ENCODE measurements at places on chromosomes 5 and 9.
A peak's percentile ranks its signal among the peaks of the same experiment; 100 is the strongest.

DNA sequence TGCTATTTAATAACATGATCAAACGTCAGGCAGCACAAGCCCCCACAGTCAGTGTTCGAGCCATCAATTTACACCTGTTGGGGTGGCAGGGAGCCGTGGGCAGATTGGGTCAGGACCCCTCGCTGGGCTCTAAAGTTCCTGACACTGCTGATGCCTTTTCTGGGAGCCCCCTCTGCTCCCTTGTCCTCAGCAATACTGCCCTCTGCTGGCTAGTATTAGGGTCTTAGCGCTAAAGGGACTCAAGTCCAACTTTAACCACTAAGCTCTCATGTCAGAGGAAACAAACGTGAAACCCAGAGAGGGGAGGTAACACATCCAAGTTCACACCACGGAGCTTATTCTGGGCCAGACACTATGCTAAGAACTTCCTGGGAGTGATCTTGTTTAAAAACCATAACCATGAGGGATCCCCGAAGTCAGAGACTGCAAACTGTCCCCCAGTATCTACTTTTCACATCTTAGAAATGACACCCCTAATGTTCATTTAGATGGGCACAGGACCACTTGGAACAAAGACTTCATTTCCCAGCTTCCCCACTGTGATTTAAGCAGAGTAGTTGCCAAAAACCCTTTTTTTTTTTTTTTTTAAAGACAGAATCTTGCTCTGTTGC lies 20.4 kb downstream of the ANKS6 start:
- peak; percentile 68 for DNase-seq

DNA sequence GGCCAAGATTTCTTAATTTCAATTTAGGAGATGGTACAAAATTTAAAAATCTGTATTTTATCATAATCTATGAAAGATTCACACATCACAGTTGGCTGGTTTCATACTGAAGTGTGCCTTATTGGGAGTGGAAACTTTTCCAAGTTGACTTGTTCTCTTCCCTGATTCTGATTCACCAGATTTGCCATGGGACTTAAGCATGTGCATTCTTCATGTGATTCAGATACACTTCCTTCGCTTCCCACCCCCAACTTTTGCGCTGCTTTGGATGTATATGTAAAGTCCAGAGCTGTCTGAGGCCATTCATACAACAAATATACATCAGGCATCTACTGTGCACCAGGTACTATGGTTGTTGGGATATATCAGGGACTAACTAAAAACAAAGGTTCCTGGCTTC lies 34.4 kb downstream of the CPEB4 start:
- DNase-seq: no peak

GRCh38 chr9:88322906-88323566 lies 65.2 kb upstream of the SPIN1 start:
- DNase-seq: peak; percentile 28

DNA sequence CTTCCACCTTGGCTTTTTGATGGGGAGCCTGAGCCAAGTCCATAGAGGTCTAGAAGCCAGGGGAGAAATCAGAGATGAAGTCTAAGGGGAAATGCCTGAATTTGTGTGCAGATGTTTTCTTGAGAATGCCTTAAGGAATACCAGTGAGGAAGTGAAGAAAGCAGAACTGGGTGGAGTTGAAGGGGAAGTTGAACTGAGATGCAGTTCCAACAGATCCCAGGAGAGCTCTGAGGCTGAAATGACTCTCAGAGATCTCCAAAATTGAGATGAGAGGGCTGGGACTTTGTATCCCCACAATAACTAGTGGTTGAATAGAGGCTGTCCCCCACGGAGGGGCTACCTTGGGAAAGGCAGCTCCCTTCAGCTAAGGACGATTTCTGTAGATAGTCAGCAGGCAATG lies 197.1 kb downstream of the ZNF462 start:
- no peak for DNase-seq

GRCh38 chr9:109328978-109329637 lies 8.2 kb upstream of the EPB41L4B start:
- peak; percentile 32 for DNase-seq

GRCh38 chr9:112725961-112726360 lies 8.0 kb upstream of the INIP start:
- no peak for DNase-seq

DNA sequence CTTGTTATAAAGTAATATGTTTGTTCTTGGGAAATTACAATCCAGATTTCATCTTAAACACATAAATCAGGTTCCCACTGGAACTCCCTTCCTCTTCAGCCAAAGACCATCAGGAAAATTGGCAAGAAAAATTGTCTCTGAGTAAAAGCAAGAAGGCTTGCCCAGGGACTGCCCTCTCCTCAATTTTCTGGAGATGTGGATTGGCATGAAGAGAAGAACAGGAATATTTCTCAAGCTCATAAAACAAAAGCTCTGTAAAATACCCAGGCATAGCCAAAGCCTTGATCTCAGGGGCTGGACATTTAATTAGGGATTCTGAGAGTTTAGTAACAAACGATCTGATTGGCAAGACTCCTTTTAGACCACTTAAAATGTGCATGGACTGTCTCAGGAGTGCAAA lies 223.4 kb downstream of the ZNF608 start:
- DNase-seq: no peak

- peak; percentile 93 for DNase-seq
Observed at GRCh38 chr9:116027511-116027910, 126.1 kb upstream of the PAPPA start.

- DNase-seq: peak; percentile 1
Observed at GRCh38 chr5:162209005-162209605, 141.5 kb downstream of the GABRG2 start.

DNA sequence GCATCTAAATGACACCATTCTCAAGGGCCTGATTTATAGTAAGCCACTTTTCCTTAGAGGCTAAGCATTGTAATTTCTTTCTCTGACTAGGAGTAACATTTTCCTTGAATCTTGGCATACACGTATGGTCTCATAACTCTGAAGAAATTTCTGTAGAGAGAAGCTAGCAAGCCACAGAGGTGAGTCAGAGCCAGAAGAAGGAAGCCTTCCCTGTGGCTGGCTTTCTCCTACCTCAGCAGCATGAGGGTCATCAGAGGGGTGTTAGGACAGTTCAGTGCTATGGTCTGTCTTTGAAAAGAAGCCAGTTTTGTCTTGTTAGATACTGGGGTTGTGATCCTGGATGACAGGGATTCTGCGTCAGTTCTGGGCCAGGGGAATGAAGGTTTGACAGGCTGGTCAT lies 3.2 kb downstream of the SNX30 start:
- DNase-seq: peak; percentile 80

- DNase-seq: no peak
Observed at GRCh38 chr5:91130759-91131158, 252.4 kb downstream of the ARRDC3 start.

DNA sequence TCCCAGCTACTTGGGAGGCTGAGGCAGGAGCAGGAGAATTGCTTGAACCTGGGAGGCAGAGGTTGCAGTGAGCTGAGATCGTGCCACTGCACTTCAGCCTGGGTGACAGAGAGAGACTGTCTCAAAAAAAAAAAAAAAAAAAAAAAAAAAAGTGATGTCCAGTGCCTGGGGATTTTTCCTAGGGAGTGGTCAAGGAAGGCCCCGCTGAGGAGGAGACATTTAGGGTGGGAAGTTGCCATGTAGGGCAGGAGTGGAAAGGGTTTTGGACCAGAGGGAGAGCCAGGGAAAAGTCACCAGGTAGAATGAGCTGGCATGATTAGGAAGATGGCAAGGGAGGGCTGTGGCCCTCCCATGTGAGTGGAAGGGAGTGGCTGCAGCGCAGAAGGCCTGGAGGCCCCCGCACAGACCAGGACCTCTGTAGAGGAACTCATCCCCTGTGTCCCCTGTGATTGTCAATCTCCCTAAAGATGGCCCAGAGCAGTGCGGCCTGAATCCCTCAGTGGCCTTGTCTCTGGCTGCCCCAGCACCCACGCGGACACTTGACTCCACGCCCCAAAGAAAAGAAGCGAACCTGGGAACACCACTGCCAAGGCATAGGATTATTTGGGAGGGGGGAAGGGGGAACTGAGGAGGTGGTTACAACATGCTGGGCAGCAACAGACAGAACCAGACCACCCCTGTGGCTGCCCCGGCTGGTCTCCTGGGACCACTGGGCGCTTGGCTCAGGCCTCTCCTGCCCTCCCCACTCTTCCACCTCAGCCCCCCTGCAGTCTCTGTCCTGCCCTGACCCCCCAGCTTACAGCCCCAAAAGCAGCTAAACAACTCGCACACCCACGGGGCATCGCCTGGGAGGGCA lies 2.6 kb upstream of the SQSTM1 start:
- DNase-seq: no peak

- DNase-seq: no peak
Observed at GRCh38 chr5:131615957-131616356, 19.1 kb downstream of the RAPGEF6 start.

GRCh38 chr5:141716009-141716408 lies 34.0 kb upstream of the ARAP3 start:
- no peak for DNase-seq

- no peak for DNase-seq
Observed at GRCh38 chr5:140242890-140243585, 59.9 kb downstream of the PFDN1 start.

GRCh38 chr9:2461892-2462291 lies 159.7 kb upstream of the VLDLR start:
- peak; percentile 82 for DNase-seq

DNA sequence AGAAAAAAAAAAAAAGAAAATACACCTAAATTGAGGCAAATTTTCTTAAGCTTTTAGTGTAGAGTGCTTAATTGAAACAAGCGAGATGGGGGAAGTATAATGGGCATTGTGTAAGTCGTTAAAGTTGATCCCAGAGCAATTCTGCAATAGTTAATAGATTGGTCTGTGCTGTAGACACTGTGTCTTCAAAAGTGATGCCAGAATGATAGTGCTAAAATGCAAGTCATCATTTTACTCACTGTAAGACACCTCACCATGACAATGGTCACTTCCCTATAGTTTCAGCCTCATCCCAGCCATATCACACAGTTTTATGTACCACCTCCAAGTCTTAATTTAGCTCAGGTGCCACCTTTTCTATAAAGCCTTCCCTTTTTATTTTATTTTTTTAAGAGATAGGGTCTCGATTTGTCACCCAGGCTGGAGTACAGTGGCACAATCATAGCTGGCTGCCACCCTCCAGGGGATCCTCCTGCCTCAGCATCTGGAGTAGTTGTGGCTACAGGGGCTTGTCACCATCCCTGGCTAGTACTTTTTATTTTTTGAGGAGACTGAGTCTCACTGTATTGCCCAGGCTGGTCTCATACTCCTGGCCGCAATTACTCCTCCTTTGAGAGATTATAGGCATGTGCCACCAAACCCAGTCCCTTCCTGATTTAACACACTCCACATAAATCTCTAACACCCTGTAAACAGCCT lies 6.2 kb downstream of the COX7C start:
- DNase-seq: no peak

- peak; percentile 42 for DNase-seq
Observed at GRCh38 chr5:2710910-2711309, 40.6 kb downstream of the IRX2 start.

DNA sequence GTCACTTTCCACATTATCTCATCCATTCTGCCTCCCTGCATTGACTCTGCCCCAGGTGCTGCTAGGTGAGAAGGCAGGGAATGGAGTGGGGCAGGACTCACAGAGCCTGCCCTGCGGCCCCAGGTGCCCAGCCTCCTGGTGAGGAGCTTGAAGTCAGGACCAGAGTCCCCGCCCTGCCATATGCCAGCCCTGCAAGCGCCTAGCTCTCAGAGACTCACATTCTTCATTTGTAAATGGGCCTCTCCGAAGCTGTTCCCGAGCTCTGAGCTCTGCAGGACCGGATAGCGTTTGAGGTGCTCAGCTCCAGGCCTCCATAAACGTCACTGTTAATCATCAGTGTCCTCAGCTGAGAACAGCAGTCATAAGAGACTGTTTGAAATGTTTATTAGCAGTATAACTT lies 75.1 kb upstream of the STXBP1 start:
- DNase-seq: peak; percentile 60

- DNase-seq: no peak
Observed at GRCh38 chr5:77066184-77066583, 20.9 kb downstream of the ZBED3 start.

DNA sequence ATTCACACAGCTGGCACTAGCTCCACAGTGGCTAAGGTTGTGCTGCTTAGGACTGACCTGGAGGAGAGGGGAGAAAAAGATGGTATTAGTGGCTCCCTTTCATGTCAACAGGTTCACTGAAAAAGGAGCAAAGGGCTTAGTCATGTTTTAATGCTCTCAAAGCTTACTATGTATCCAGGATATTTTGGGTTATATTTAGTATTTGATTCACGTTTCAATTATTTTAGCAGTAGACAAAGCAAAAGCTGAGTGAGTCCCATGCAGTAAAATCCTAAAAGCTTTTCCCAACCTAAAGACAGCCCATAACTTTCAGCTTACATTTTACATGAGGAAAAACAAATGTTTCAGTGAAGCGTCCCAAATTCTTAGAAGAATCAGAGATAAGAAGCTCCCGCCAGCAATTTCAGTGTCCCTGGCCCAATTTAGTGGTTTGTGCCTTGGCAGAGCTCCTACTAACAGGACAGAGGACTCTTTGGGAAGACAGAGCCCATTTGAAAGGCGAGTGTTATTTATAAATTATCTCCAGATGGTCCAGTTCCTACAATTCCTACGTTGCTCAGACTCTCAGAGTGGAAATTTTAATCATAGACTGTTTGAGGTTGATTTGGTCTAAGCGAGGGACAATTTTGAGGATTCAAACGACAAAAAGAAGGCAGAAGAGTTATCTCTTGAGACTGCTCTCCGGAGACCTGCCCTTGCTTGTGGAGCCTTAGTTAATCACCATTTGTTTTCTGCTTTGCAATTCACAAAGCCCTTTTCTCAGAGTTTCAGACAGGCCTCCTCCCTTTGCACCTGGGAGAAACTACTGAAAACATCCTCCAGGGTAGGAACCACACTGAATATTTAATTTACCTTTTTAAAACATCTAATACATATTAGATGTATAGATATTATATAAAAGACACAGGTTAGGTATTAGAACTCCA lies 225.0 kb upstream of the ANKRD55 start:
- peak; percentile 83 for DNase-seq

GRCh38 chr9:21579247-21579671 lies 97.1 kb upstream of the IFNE start:
- DNase-seq: no peak

- DNase-seq: no peak
Observed at GRCh38 chr5:135319928-135320606, 79.0 kb downstream of the MACROH2A1 start.

GRCh38 chr9:119268985-119269384 lies 100.2 kb downstream of the BRINP1 start:
- no peak for DNase-seq

DNA sequence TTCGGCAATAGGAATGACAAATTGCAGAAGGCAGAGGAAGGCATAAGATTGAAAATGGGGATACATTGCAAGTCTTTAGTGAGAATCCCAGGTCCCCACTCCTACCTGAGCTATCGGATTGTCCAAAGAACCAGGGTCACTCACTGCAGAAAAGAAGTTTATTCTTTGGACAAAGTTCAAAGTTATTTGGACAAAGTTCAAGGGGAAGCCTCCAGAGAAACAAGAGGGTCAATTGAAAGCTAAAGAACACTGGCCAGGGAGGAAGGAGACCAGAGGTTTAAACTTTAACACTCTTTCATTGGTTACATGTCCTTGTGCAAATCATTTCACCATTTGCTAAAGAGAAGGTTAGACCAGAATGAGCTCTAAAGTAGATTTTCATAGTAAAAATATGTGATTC lies 5.2 kb upstream of the UHRF2 start:
- no peak for DNase-seq

Measured in fibroblast of skin of scalp (primary cell).